ENCODE measurements at places on chromosomes 6 and 20.
A peak's percentile ranks its signal among the peaks of the same experiment; 100 is the strongest.

DNA sequence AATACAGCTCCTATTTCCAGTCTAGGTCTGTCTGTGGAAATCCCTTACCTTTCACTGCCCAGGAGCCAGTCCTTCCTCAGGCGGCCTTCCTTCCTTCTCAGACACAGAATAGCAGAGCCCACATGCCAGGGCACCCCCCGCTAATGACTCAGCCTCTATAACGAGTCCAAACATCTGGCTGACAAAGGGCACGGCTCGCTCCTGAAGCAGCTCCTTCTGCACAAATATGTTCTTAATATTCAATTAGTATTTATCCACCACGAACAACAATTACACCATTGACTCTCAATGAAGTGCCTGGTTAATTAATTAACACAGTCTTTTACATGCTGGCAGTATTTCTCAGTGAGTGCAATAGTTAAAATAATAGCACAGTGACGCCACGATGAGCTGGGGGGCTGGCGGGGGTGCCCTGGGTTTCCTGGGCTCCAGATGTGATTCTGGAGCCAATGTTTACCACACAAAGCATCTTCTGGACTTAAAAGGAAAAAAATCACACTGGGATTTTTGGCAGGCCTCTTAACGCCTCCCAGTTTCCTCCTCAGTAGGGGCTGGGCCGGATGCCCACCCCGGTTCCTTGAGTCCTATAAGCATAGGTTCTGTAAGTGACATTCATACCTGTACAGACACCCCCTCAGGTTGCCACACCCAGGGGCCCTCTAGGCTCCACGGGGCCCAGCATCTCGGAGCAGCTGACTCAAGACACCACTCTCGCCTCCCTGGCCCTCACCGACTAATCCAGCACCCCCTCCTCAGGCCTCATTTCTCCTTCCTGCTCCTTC is 158.6 kb upstream of the MLN start:
- DNase-seq = no peak

DNA sequence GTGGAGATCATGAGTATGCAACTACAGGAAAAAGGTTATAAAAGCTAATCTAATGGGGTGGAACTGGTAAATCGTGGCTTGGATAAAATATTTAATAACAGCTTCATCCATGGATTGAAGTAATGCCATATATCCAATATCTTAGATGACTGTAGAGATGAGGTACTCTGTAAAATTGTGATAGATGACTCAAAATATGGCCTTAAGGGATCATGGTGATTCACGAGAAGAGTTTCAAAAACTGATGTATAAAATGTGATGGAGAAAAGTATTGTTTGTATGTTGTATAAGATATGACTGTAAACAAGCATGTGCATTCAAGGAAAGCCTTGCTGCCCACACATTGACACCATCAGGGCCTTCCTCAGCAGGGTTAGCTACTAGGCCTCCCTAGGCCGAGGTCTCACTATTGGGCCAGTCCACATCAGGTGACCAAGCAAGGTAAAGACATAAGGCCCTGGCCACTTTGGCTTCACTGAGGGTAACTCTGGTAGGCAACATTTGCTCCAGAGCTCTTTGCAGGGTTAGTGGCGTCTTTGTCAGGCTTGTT is 17.7 kb upstream of the CCN6 start:
- no peak for DNase-seq

DNA sequence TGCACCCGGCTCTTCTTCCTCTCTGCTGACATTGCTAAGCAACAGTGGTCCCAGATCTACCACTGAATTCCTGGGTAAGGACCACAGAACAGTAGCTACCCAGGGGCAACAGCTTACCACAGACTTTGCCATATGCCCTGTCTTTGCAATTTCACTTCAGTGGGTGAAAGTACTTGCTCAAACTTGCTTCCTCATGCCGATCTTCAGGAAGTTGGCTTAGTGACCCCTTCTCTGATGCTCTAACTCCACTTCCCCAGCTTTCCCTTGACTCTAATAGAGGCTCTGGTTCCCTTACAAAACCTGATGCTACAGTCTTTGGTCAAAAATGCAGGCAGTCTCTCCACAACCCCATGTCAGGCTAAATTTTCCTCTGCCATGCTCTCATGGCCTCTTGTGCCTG is 3.3 kb upstream of the TAAR5 start:
- DNase-seq = no peak

DNA sequence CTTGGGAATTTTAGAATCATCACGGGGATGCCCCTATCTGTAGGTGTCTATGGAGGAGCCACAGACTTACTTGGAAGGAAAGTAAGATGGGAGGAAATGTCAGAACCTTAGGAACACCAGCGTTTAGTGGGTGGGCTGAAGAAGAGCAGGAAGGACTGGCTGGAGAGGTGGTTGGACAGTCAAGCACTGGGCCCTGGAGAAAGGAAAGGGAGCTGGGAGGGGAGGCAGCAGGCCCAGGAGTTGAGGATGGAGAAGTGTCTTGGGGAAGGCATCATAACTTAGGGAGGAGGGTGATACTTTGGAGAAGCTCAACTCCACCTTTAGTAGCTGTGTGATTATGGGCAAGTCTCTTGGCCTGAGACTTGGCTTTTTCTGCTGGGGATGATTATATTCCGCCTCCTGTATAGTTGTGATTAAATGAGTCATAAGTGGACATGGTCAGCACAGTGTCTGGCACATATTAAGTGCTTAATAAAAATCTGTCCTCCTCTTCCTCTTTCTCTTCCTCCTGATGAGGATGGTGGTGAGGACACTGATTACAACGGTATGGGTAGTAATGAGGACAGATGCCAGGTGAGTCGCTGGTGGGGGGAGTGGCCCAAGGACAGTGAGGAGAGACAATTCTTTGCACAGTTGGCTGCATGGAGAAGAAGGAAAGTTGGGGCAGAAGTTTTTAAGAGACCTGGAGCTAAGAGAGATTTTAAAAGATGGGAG is 125.7 kb downstream of the TOX2 start:
- DNase-seq = no peak

DNA sequence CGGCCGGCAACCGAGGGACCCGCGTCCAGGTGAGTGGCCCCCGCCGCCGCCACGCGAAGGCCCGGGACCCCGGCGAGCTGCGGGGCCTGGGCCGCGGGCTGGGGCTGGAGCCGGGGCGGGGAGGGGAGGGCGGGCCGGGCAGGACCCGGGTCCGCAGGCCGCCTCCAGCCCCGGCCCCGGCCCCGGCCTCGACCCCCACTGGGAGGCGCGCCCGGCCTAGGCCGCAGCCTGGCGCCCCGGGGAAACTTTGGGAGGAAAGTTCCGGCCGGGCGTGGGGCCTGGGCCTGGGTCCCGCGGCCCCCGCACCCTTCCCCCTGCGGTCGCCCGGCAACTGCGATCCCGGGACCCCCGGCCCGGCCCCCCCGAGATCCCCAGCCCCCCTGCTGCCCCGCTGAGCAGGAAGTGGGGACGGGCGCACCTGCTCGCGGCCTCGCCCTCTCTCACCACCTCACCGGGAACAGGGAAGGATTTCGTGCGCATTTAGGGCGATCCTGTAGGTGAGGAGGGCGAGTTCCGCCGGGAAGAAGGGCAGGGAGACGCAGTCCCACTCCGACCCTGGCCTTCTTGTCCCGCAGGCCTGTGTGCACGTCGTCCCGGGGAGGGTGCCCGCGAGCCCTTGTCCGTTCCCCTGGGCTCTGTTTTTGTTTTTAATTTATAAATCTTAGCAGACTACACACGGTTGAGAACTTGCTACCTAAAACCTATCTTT is 402 bp downstream of the OSBPL2 start:
- DNase-seq = no peak

DNA sequence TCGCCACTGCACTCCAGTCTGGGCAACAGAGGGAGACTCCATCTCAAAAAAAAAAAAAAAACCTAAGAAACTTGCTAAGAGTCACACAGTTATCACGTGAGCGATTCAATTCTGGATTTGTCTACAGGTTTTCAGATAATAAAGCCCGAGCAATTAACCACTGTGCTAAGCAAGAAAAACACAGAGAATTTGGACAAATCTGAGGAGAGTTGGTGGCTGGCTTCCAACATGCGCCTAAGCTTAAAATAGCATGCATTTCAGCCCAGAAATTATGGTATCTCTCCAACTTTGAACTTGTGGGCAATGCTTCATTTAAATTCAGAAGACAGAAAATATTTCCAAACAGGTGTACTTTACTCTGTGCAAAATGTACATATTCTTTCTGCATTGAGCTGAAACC is 232.9 kb downstream of the TSHZ2 start:
- DNase-seq = no peak

DNA sequence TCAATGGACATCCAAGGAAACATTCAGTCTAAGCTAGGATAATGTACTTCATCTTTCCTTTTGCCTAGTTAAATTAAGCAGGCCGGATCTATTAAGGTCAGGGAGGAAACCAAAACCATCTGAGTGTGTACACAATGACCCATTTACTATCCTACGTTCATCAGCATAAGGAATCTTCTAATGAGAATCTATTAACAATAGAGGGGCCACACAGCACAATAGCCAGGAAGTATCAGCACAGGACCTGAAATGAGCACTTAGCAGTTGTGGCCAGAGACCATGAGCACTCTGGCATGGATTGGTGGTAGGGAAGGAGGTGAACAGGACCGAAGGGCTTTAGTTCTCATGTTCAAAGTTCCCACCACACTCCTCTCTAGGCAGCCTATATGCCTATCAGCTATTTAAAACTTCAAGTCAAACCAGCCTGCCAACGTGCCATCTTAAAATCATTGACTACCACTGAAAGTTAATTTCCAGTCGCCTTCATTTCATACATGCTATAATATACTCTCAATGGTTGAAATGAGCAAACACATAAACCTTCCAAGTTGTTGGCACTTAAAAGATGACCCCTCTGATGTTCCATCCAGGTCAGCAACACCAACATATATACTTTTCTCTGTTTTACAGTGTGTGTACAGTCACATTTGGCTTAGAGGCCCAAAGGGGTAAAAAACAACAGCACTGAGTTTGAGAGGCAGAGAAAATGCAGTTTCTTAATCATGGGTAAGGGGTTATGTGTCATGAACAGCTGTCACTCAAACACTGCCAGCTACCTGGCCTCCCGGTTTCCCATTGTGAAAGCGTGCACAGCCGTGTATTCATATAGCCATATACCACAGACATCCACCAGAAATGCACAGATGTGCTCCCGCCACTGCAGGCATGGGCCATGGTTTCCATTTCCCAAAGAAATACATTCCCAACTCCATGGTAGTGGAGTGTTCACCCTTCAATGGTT is 184.3 kb downstream of the TBXT start:
- no peak for DNase-seq

DNA sequence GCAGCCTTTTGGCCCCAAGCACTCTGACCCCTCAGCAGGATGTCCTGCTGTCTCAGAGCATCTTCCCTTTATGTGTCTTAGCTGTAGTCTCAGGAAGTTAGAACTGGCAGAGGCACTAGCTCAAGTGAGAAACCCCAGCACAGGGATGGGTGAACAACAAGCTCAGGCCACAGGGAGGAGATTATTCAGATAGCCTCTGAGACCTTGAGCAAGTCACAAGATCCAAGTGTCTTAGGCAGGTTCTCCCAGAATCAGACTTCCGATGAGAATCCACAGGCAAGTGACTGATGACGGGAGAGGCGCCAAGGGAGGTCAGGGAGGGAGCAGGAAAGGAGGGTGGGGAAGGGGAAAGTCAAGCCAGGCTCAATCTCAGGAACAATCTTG is 13.0 kb upstream of the SYNDIG1 start:
- no peak for DNase-seq

- no peak for DNase-seq
These were observed 37.0 kb upstream of the IGF2R start for GRCh38 chr6:159931846-159932245.

DNA sequence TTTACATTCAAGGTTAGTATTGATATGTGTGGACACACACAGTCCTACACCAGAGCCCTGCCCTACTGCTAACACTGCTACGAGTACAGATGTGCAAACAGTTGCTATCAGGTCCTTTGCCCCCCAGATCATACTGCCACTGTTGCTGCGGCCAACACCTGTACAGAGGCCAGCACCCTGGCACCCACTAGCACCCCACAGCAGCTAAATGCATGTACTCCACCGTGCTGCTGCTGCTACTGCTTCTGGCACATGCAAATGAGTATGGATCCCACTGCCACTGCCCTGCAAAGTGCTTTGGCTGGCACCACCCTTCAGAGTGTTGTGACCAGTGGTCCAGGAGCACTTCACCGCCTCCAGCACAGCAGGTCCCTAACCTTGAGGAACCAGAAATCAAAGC is 621.9 kb downstream of the GRIK2 start:
- no peak for DNase-seq

DNA sequence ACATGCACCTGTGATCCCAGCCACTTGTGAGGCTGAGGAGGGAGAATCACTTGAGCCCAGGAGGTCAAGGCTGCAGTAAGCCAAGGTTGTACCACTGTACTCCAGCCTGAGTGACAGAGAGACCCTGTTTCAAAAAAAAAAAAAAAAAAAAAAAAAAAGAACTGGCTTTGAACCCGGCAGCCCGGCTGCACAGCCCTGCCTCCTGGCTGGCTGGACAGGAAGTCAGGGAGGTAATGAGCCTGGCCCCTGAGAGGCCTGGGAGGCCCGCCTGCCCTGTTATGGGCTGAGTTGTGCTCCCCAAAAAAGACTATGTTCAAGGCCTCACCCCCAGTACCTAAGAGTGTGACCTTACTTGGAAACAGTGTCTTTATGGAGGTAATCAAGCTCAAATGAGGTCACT is 65.6 kb downstream of the ABHD12 start:
- DNase-seq = no peak

DNA sequence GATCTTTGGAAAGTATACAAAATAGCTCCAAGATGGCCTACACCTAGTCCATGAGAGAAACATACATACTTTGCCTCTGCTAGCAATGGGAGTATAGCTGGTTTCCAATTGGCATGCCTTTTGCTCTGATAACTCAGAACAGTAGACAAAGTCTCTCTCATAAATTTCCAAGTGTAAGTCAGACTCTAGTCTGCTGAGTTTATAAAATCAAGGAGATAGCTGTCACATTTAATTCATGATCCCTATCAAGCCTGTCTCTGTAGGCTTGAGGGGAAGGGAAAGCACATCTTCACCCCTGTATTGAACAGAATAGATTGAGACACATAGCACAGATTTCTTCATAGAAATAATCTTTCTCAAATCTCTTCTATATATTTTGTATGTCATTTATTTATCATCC is 87.8 kb upstream of the HTR1B start:
- DNase-seq = no peak

GRCh38 chr20:10758446-10758845 is 84.6 kb upstream of the JAG1 start:
- no peak for DNase-seq

DNA sequence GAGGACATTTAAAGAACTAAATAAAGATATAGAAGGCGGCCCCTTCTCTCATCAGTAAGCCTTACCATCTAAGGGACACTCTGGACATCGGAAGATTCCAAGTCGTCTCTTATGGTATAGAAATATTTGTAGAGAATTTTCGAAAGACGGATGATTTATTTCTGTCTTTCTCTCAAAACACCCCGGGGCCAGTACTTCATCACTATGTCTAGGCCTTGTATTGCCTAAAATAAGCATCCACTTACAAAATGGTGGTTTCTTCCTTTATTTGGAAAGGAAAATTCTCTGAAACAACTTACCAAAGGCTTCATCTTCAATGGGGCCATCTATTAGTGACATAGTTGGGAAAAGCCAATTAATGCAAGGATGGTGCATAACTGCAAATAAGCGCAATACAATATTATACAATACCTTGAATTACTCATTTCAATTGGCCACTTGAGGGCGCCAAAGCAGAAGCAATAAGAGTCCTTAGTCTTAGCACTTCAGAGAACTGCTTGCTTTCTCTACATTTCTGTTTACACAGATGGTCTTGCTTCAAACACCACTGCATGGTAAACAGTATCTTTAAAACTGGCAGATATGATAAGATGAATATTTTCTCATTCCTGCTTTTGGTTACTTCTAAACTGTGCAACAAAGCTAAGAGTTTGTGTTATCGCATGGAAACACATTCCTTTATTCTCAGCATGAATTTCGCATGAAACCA is 113.2 kb downstream of the VIP start:
- DNase-seq = peak; percentile 33

GRCh38 chr20:56273491-56273890 is 25.0 kb downstream of the MC3R start:
- DNase-seq = no peak
